ENCODE measurements at places on chromosomes 2 and 18. TPM values are rescaled to one million over a fixed set of nuclear protein-coding genes. Genes with fewer than 3 reads are reported as not detected.

- no peak for DNase-seq
Measured at GRCh38 chr2:163701399-163702195, 34.2 kb downstream of the FIGN start.

DNA sequence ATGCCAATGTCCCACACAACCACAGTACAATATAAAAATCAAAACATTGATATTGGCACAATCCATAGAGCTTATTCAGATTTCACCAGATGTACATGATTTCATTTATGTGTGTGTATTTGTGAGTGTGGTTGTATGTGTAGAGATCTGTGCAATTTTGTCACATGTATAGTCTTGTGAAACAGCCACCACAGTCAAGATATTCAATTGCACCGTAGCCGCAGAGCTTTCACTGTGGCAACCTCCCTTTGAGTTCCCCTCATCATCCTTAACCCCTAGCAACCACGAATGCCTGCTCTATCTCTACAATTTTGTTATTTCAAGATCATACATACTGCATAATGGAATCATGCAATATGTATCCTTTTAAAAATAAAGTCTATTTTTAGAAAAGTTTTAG, 391.3 kb downstream of the SETBP1 start:
- DNase-seq: no peak

GRCh38 chr2:60212181-60212945, 341.1 kb downstream of the BCL11A start:
- no peak for DNase-seq

- no peak for DNase-seq
Measured at GRCh38 chr2:42385225-42385624, 24.2 kb upstream of the COX7A2L start.

DNA sequence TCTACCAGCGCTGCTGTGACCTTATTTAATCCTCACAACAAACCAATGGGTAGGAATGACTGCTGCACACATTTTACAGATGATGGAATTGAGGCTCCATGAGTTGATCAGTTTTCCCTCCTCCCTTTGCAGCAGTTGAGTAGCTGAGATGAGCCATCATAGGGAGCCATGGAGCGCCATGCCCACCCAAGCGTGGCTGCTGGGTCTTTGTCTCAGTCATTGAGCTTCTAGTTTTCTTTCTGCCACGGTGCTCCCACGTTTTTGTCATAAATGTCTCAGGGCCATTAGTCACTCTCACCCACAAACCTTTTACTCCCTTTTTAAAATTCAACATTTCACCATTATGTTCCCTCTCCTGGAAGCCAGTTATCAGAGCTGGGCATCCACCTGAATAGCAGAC, 45.8 kb downstream of the TMEM17 start:
- DNase-seq: no peak

- no peak for DNase-seq
Measured at GRCh38 chr2:174605687-174606086, 8.1 kb upstream of the WIPF1 start.

- no peak for DNase-seq
Measured at GRCh38 chr2:73983322-73984202, 1.1 kb upstream of the TET3 start.

DNA sequence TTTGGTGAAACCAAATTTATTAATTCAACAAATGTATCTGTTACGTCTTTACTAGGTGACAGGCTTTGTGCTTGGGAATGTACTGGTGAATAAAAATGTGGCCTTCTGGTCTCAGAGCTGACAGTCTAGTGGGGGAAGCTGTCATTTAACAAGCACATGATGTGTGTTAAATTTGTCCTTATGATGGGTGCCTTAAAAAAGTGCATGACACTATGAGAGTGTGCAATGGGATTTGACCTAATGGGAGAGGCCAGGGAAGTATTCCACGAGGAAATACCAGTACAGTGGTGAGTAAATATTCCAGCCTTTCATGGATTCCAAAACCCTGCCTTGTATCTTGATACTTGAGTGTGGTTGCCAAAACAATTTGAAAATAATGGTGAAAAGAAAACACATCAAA, 308.9 kb downstream of the PLCL1 start:
- no peak for DNase-seq

DNA sequence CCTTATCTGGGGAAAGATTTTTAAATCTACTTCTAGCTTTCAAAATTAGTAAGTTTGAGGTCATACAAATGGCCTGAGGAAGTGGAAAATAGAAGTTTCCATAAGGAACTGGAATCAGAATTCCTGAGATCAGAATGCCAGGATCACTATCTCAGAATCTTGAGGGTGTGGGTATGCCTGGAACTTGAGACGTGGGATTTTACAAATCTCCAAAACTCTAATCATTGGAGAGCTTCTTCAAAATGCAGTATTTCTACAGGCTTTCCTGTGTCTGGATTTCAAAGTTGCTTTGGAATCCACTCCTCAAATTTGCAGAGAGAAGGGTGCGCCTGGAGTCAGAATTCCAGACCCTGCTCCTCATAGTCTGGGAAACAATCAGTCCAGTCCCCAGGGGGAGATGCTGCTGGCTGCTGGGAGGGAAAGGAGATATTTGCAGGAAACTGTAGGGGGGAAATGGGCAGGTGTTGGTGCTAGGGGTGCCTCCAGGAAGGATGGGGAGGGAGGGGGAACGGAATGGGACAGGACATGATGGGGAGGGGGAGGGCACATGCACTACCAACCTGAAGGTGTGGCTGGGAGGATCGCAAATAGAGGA, 31.0 kb upstream of the CATIP start:
- no peak for DNase-seq

GRCh38 chr2:140256080-140256479, 1475.9 kb upstream of the NXPH2 start:
- DNase-seq: no peak

- no peak for DNase-seq
Measured at GRCh38 chr2:186946896-186947467, 98.0 kb upstream of the ZSWIM2 start.

DNA sequence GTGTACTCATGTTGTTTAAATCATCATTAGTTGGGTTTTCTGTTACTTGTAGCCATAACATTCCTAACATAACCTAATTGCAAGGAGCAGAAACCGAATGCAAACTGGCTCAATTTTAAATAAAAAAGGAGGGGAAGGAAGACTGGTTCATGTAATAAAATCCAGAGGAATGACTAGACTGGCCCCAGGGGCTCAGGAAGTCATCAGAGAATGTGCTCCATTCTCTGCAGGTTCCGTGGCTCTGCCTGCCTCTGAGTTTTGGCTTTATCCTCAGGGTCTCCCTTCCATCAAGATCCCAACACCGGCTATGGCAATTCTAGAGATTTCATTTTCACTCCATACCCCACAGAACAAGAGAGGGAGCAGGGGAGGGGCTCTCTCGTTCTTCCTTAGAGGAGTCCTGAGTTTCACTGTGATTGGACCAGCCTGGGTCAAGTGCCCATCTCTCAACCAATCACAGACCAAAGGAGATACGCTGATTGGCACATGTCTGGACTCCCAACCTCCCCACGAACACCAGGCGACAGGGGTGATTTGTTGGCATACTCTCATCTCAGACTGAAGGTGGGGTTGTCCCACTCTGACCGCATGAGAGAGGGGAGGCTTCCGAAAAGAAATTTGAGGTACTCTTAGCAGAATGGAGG, 64.8 kb downstream of the NPPC start:
- no peak for DNase-seq

- no peak for DNase-seq
Measured at GRCh38 chr2:206336861-206337260, 62.4 kb downstream of the ZDBF2 start.

DNA sequence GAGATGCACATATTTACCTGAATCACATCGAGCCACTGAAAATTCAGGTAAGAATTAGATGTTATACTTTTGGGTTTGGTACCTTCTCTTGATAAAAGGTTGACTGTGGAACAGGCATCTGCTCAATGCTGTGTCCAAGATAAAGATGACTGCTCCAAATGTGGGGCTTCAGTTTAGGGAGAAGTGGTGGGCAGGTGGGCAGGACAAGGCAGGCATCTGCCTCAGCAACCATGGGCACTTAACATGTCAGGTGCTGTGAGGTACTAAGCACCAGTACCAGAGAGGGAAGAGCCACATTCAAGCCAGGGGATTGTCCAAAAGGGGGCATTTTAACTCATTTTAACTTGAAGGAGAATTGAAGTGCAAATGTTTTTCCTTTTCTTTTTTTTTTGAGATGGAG, 14.0 kb downstream of the TYMS start:
- DNase-seq: no peak

GRCh38 chr2:10668402-10669012, 21.3 kb downstream of the NOL10 start:
- DNase-seq: no peak

GRCh38 chr2:88071365-88071764, 3.7 kb downstream of the SMYD1 start:
- DNase-seq: no peak

DNA sequence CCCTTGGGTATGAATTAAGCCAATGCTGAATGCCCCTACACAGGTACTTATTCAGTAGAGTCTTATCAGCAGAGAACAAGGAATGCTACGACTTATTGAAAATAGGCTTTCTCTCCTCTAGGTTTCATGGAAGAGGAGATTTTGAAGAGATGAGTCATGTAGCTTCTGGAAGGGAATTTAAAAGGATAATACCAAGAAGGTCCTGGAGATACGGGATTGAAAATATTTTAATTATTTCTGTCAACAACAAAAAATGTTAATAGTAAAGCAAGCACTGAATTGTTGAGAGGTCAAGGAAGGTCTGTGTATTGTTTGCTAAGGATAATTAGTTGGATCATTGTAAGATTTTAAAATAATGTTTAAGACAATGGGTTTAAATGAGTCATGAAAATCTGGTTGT, 293.0 kb upstream of the SPHKAP start:
- no peak for DNase-seq

GRCh38 chr2:38159597-38159996, 83.6 kb upstream of the CYP1B1 start:
- DNase-seq: no peak

GRCh38 chr2:231546014-231546715, 15.9 kb upstream of the NMUR1 start:
- DNase-seq: no peak

- DNase-seq: no peak
Measured at GRCh38 chr2:59150217-59150849, 909.2 kb upstream of the FANCL start.

- no peak for DNase-seq
Measured at GRCh38 chr2:81304154-81304830, 999.7 kb upstream of the LRRTM1 start.

GRCh38 chr2:13143451-13143850, 426.7 kb downstream of the TRIB2 start:
- DNase-seq: no peak

The AQP12B gene
- total RNA-seq: not detected

The FN1 gene
- total RNA-seq: 8,882 TPM

The DSG1 gene
- 1.1 TPM for total RNA-seq

The CXCR4 gene
- total RNA-seq: 42.2 TPM

The DNAJC5G gene
- total RNA-seq: not detected

The KIDINS220 gene
- total RNA-seq: 113 TPM

The LTBP1 gene
- total RNA-seq: 584 TPM

The SLC25A52 gene
- total RNA-seq: not detected

The CHCHD5 gene
- total RNA-seq: 8.3 TPM

The RAB6C gene
- total RNA-seq: not detected

The RIT2 gene
- not detected for total RNA-seq

Measured in thoracic aorta (tissue), 2 donors.